ENCODE measurements at places on chromosomes 5 and 9. TPM values are rescaled to one million over a fixed set of nuclear protein-coding genes. Genes with fewer than 3 reads are reported as not detected.

The FOXD4 gene
- 0.16 TPM for total RNA-seq

The CDC20B gene
- total RNA-seq = under 0.01 TPM

The PTPRD gene
- total RNA-seq = 2.2 TPM

The SPATA31E1 gene
- total RNA-seq = not detected

The PCA3 gene
- total RNA-seq = not detected

The TNFSF8 gene
- total RNA-seq = not detected

The PALM2AKAP2 gene
- 33.4 TPM for total RNA-seq

The LCN12 gene
- total RNA-seq = not detected

The POLR3G gene
- total RNA-seq = 2.4 TPM

The VLDLR gene
- 8.4 TPM for total RNA-seq

The BAAT gene
- not detected for total RNA-seq

The TAF11L5 gene
- total RNA-seq = not detected

The KIF20A gene
- total RNA-seq = 16.3 TPM

The PDE8B gene
- total RNA-seq = under 0.01 TPM

The TIMD4 gene
- total RNA-seq = not detected

The NSUN2 gene
- 45.8 TPM for total RNA-seq

The WDR38 gene
- total RNA-seq = not detected

The DAB2 gene
- 520 TPM for total RNA-seq

The DNAH5 gene
- 0.97 TPM for total RNA-seq

The SPINK4 gene
- total RNA-seq = not detected

The F12 gene
- 0.12 TPM for total RNA-seq

The CDKN2B gene
- total RNA-seq = 22.1 TPM

The CDO1 gene
- 3.6 TPM for total RNA-seq

The RETREG1 gene
- 29.4 TPM for total RNA-seq

The TOMM5 gene
- total RNA-seq = 40.2 TPM

The NRG2 gene
- total RNA-seq = 4.5 TPM

The GKAP1 gene
- total RNA-seq = 0.65 TPM

The FUT7 gene
- not detected for total RNA-seq

The FBP1 gene
- total RNA-seq = not detected

The IL5 gene
- not detected for total RNA-seq

The EPB41L4A gene
- 1.9 TPM for total RNA-seq

The FBP2 gene
- total RNA-seq = not detected

The CCL27 gene
- not detected for total RNA-seq

The GGTA1 gene
- not detected for total RNA-seq

The EFNA5 gene
- 11.7 TPM for total RNA-seq

The SEMA5A gene
- total RNA-seq = 59.4 TPM

The NME5 gene
- total RNA-seq = 1.8 TPM

The EQTN gene
- not detected for total RNA-seq

The PGM5 gene
- total RNA-seq = 0.85 TPM

The IFNA21 gene
- total RNA-seq = not detected

The MARCOL gene
- not detected for total RNA-seq

The ZBED3 gene
- total RNA-seq = 3.1 TPM

The CCNJL gene
- 1.1 TPM for total RNA-seq

The CACFD1 gene
- total RNA-seq = 12.1 TPM

The CMYA5 gene
- total RNA-seq = 2.4 TPM

The TOPORS gene
- total RNA-seq = 35.7 TPM

The CKMT2 gene
- not detected for total RNA-seq

The SPATA9 gene
- total RNA-seq = 0.16 TPM

The MATR3 gene
- 200 TPM for total RNA-seq

The DBH gene
- total RNA-seq = not detected

The C9orf153 gene
- 0.24 TPM for total RNA-seq

The OCLN gene
- total RNA-seq = 0.81 TPM

The ACOT12 gene
- total RNA-seq = not detected

The IGFBPL1 gene
- 0.49 TPM for total RNA-seq

The CTSL gene
- total RNA-seq = 187 TPM

The SLCO6A1 gene
- total RNA-seq = not detected

The IL4 gene
- total RNA-seq = not detected

The TPPP gene
- under 0.01 TPM for total RNA-seq
